ENCODE measurements at places on chromosomes 6 and 20.

- DNase-seq = no peak
These were observed 48.7 kb downstream of the PDYN start for GRCh38 chr20:1945134-1945618.

GRCh38 chr6:25346064-25346463 lies 66.9 kb downstream of the CARMIL1 start:
- DNase-seq = no peak

DNA sequence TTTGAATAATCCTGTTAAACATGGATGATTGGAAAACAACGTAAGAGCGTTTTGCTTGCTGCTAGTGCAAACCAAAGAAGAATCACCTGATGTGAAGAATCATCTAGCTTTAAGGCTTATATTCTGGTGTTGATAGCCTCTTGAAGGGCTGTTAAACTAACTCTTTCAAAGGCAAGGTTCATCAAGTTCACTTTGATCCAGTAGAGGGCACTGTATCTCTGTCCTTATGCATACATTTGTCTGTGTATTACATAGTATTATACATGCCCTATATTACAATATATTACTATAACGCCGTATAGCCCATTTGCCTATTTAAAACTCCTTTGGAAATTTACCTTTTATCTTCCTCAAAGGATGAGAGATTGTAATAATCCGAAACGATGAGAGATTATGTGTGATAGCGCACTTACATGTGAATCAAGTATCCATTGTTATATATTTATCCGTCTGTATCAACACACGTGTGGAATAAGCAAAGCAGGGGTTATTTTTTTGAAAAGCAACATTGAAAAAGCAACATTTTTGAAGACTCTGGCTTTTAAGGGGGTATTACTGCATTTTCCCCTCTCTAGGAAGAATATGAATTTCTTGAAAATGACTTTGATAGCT lies 50.8 kb upstream of the NRN1 start:
- no peak for DNase-seq

DNA sequence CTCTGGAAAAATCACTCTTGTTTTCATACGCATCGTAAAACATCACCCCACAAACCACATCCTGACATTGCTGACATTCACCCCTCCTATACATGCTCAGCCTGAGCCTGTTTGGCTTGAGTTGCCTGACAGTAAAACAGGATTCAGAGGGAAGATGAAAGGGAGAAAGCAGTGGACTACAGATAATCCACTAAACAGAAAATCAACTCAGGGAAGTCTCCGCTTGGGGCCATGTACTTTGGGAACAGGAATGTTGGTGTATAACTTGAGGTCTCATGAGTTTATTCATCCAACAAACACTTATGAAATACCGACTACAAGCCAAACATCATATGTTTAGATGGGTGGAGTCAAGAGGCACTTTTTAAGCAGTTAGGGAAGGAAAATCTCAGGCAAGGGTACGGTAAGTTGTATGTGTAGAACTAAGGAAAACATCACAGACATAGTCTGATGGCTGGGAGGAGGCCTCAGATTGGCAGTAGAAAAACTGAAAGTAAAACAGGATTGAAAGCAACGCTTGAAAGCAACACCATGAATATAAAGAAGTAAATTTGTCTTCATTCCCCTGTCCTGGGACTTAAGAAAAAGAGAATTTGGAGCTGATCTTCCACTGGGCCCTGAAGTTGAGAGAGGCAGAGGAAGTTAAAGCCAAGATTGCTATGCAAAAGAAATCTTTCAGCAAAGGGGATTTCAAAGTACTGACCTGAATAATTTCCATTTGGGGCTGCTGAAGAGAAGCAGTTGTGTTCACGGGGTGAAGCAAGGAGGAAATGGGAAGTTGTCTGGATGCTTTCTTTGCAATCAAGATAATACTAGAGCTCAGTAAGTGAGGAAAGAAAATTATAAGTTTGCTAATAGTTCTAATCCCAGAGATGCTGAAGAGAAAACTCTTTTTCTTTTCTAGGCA lies 28.8 kb downstream of the PDE7B start:
- DNase-seq = peak; percentile 26

- no peak for DNase-seq
These were observed 396.2 kb downstream of the UTRN start for GRCh38 chr6:144681334-144681733.

- DNase-seq = no peak
These were observed 349.8 kb downstream of the DHX35 start for GRCh38 chr20:39311851-39312506.

DNA sequence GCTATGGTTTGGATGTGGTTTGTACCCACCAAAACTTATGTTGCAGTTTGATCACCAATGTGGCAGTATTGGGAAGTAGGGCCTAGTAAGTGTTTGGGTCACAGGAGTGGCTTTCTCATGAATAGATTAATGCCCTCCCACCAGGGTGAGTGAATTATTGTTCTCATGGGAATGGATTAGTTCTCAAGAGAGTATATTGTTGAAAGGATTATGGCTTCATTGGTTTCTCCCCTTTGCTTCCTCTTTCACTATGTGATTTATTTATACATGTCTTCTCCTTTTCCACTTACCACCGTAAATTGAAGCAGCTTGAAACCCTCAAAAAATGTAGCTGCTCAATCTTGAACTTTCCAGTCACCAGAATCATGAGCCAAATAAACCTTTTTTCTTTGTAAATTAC lies 10.8 kb downstream of the UFL1 start:
- no peak for DNase-seq

GRCh38 chr6:108170332-108171290 lies 4.8 kb downstream of the NR2E1 start:
- no peak for DNase-seq

DNA sequence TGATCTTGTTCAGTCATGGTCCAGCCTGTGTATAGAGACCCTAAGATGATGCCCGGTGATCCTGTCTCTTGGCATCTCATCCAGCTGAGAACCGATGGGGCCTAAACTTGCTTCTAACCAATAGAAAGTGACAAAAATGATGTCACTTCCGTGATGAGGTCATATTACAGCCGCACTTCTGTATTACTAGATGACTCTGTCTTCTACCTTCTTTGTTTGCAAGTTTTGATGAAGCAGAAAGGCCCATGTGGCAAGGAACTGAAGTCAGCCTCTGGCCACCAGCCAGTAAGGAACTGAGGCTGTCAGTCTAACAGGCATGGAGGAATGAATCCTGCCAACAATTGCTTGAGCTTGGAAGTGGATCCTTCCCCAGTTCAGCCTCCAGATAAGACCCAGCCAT lies 32.8 kb upstream of the HLA-C start:
- DNase-seq = no peak

- DNase-seq = no peak
These were observed 123.2 kb upstream of the TMEM170B start for GRCh38 chr6:11414176-11414963.

GRCh38 chr20:57275813-57276212 lies 9.4 kb upstream of the BMP7 start:
- no peak for DNase-seq

DNA sequence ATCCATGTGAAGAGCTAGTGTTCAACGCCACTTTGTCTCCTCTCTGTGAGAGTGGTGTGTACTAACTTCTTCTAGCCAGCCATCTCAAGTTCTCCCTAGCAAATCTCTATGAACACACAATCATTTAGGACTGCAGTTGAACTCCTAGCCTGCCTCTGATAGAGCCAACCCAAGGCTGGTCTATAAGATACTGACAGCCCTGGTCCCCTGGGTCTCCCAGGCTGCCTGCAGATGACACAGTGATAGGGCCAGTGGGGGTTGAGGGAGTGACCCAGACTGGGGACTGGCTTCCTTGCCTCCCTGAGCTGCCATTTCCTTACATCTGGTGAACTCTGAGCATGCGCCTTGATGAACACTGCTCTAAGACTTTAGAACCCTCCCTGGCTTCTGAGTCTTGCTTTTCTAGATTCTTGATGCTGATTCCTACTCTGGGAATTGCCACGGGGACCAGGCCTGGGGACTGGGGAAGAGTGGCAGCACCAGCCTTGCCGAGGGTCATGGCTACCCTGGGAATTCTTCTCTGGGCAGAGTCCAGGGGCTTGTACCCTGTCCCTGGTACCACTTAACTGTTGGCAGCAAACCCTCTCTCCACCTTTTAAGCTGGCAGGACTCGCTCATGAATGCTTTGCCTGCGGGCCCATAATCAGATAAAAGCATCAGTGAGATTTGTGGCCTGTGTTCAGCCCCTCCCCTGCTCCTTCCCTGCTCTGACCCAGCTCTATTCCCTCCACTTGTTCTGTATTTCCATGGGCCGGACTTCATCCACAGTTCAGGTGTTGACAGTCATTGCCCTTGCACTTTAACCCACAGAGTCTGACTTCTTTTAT lies 130.8 kb upstream of the CHD6 start:
- DNase-seq = no peak

- peak; percentile 83 for DNase-seq
These were observed at the start of gene ZKSCAN3 for GRCh38 chr6:28349892-28350737. Gene ZKSCAN3, plus strand, starts transcription at chr6:28349947. Its CDS starts 9,640 bp downstream, at chr6:28359587.

GRCh38 chr6:49490633-49491032 lies 9.1 kb upstream of the GLYATL3 start:
- DNase-seq = no peak

DNA sequence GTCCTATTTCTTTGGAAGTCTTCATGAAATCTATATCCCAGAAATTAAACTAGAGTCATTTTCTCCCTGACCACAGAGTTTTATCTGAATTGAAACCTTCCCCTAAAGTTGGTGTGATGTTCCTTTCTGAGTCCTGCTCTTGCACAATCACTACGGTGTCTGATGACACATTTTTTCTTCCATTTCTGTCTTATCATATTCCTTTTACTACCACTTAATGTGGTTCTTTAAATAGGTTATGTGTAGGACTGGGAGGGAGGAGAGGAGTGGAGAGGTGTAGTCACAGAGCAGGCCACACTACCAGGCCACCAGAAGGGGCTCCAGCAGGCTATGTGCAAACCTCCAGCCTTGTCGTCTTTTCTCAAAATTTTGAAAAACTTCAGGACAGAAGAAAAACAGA lies 39.7 kb upstream of the ATXN1 start:
- no peak for DNase-seq

DNA sequence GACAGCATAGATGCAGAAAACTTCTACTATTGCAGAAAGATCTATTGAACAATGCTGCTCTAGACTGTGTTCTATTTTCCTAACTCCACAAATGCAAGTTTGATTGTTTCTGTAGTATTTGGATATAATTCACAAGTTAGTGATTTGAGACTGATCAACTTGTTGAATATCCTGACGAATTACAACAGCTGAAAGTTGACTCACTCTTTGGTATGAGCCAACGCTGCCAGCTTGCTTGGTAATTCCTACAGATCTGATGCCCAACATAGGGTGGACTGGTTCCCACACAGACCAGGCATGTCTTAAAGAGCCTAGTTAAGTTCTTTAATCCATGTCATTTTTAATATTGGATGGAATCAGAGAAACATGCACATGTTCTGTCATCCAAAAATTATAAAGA lies 231.0 kb upstream of the RAB32 start:
- no peak for DNase-seq

GRCh38 chr6:133512410-133513016 lies 271.4 kb downstream of the EYA4 start:
- DNase-seq = no peak

Data from stimulated activated CD4-positive, alpha-beta T cell treated with anti-CD3 and anti-CD28 coated beads, Interleukin-12 subunit alpha, Interleukin-12 subunit beta, amount 100 ng/mL, for 24 hours (primary cell).